Uterus (tissue), 4 donors: ENCODE measurements at places on chromosomes 6 and 20. TPM values are rescaled to one million over a fixed set of nuclear protein-coding genes. Genes with fewer than 3 reads are reported as not detected.

- no peak for DNase-seq
These were observed 175.7 kb downstream of the PDE10A start for GRCh38 chr6:165487347-165487746.

- DNase-seq, result no peak
These were observed 36.7 kb downstream of the CFAP61 start for GRCh38 chr20:20089018-20089417.

DNA sequence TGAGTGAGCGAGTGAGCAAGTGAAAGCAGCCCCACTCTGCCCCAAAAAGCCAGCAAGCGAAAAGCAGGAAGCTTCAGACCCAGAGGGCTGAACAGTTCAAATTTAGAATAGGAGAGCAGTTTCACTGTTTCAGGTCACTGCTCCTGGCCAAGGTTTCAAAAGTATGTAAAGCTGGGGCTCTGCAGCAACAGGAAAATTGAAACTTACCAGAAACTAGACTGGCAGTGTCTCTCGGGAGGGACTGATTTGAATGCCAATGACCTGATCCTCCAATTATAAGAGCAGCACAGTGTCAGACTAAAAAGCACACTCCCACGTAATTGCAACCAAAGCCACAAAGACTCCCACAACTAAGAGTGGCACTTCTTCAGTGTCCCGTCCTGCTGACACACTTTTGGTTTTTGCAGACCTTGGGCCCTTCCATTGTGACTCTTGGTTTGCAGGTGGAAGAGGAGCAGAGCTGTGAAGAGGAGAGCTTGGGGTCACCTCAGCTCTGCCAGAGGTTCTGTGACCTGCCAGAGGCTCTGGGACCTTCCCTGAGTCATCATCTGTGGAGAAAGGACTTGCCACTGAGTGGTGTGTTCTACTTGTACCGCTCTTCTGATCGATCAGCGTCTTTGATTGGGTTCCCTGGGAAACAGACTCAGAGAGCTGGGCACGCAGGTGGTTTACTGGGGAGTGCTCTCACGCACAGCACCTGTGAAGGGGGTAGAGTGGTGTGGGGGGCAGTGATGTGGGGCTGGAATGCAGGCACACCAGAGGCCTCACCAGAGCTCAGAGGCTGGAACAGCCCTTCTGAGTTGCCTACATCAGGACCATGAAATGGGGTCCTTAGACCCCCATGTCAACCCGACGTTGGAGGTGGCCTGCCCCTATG is 52.7 kb upstream of the PTGIS start:
- DNase-seq, result no peak

GMPR gene
- total RNA-seq, result 1.5 TPM

- no peak for DNase-seq
These were observed 73.0 kb downstream of the PLCB4 start for GRCh38 chr20:9141921-9142320.

PTPRT gene
- 2.1 TPM for total RNA-seq

GRCh38 chr6:132479131-132479530 is 33.8 kb downstream of the STX7 start:
- DNase-seq, result no peak
